ENCODE measurements at places on chromosomes 12 and 14.

DNA sequence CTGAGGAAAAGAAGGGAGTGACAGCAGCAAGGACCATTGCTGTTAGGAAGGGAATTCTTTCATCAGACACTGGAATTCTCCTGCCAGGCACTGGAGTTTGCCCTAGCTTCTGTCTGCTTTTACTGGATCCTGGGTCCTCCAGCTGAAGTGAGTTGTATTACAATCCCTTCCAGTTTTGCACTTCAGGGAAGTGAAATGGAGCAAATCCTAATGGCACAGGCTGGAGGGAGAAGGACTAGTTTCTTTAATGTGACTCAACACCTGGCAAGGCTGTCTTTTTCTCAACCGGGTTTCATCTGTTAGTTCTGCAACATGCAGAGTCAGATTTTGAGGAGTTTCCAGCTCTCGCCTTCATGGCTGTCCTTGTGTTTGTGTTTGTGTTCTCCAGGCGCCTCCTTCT is 45.8 kb downstream of the ETV6 start:
- DNase-seq, result no peak

DNA sequence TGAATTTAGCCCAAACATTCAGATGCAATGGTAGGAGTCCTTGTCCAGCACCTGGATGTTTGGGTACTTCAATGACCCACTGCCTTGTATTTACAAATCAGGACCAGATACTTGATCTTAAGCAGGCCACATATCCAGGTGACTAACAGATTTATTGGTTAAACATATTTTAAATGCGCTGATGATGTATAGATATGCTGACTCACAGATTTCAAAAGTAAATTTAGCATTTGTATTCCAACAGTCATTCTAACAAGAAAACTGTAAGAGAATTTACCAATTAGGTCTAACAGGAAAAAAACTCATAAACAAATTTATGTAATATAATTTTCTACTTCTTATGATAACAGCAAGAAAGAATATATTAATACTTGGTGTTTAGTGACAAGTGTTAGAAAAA is 29.4 kb upstream of the MYF6 start:
- no peak for DNase-seq

DNA sequence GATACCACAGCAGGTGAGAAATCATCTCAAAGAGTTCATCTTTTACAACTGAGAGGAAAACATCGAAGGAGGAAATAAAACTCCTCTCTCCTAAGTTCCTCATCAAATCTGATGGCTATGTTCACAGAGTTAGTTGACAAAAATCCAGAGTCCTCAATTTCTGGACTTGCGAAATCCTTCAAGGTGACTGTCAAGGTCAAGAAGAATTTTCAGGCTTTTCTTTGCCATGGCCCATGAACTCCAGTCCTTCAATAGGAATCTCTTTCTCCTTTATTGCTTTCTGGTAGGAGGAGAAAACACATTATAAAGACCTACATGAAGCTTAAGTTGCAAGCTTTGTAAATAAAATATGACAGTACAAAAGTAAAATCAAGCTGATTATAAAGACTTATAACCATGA is 1.5 kb downstream of the TRIAP1 start:
- no peak for DNase-seq

DNA sequence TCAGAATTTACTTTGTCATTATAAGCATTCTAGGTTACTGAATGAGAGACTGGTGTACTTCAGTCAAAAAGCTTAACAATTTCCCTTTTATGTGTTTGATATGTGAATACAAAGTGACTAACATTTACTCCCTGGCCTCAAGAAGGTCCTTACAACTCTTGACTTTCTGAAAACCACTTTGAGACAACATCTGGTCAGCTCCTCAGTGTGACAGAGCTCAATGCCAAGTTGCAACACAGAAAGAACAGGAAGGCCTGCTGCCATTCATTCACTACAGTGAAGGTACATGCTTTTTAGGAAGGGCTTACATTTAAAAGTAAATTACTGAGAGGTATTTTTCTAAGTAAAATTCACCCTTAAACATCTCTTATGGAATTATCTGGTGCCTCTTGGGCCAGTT is 2.3 kb upstream of the NAA30 start:
- DNase-seq, result no peak

GRCh38 chr12:111160350-111161241 is 208.3 kb downstream of the PHETA1 start:
- DNase-seq, result no peak

DNA sequence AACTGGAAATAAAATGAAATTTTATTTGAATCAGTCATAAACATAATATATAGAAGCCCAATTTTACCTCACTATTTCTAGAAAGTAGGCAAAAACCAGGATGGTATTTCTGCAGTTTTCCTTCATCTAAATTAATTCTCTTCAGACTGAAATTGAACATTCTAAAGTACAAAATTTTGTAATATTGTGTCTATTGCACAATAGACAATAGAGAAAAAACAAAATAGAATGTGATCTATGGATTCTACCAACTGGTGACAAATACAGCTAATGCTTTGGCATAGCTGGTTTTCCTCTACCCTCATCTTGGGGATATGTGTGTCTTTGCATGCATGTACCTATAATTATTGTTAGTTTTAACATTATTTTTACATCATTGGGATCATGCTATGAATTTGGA is 8.5 kb upstream of the PTPRR start:
- DNase-seq, result no peak

DNA sequence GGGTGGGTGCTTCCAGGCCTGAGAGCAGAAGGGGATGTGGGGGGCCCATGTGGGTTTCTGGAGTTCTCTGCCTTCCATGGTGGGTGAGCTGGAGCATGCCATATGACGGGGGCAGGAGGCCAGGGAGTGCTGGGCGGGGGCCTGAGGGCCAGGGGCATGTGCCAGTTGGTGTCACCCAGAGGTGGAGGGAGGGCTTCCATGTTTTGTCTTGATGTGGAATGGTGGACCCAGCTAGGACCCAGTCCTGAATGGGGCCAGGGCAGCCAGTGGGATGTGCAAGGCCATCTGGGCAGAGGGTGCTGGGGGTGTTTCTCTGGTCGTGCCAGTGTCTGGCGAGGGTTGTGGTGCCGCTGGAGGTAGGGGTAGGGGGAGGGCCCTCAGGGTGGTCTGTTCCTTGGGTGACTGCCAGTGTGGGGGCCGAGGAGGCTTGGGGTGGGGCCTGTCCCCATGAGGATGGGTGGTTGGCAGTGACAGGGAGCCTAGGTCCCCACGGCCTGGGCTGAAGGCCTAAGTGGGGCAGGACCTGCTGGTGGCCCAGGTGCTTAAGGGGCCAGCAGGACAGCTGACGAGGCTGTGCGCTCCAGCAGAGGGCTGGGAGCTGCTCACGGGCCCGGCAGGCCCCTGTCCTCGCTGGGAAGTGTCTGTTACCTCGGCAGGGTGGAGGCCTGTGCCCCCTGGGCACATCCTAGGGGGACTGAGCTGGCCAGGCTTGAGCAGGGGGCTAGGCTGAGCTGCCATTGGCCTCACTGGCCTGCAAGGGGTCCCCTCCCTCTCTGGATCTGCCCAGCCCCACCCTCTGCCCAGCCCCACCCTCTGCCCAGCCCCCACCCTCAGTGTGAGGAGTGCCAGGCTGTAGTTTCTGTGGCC is 26.8 kb downstream of the CEP170B start:
- DNase-seq, result no peak

DNA sequence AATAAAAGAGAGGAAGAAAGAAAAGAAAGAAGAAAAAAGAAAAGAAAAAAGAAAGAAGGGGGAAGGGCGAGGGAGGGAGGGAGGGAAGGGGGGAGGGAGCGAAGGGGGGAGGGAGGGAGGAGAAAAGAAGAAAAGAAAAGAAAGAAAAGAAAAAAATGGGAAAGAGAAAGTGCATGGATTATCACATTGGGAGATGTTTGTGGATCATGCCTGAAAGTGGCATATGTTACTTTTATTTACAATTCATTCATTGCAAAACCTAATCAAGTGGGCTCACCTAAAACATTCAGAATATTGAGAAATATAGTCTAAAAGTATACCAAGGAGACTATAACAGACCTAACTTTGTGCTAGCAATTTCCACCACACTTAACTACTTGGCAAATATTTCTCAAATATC is 246.9 kb upstream of the SYT1 start:
- no peak for DNase-seq

GRCh38 chr14:102469261-102469660 is 40.3 kb downstream of the ANKRD9 start:
- DNase-seq, result no peak

DNA sequence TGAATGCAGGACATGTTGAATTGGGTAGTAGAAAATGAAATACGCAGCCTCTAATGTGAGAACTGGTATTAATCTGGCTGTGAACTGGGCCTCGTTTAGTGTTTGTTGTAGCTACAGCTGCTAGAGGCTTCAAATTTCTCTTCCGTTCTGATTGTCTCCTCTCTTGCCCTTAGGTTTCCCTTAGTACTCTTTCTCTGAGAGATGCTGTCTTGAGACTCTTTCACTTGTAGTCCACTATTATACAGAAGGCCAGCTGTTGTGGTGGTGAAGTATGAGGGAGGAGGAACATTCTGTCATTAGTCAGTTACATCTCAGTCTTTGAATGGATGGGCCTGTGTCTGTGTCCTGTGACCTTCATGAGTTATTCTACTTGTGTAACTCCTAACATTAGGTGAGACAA is 322.0 kb downstream of the TMTC2 start:
- DNase-seq, result no peak

DNA sequence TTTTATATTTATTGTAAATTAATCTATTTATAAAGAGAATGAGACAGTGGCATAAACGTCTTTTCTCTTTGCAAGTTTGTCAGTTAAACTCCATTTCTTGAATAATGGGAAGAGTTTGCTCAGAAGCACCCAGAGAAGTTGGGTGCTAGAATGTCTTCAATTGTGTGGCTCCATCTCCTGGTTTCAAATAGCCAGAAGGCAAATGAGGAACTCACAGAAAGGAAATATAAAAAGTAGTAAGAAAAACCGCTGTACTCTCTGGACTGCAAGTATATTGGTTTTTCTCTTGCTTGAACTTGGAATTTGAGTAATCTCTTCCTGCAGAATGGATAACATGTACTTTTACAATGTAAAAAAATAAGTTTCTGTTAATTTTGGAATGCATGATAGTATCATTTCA is 217.5 kb downstream of the DPY19L2 start:
- DNase-seq, result no peak

GRCh38 chr12:28780096-28780495 is 369.0 kb upstream of the FAR2 start:
- DNase-seq, result no peak

DNA sequence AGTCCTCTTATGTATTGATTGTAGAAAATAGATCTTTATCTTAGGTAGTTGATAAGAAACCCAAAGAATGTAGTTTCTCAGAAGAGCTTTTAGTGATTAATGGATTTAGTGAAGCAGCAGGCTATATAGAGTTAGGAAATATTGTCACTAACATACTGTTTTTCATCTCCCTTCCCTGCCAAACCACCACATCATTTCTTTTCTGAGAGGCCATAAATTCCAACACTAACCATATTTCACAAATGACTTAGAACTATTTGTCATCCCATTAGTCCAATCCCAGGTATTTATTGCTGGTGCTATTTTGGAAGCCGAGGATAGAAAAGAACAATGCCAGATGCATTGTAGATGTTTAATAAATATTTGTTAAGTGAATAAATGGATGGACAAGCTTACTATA is 185.7 kb downstream of the KICS2 start:
- DNase-seq, result no peak

DNA sequence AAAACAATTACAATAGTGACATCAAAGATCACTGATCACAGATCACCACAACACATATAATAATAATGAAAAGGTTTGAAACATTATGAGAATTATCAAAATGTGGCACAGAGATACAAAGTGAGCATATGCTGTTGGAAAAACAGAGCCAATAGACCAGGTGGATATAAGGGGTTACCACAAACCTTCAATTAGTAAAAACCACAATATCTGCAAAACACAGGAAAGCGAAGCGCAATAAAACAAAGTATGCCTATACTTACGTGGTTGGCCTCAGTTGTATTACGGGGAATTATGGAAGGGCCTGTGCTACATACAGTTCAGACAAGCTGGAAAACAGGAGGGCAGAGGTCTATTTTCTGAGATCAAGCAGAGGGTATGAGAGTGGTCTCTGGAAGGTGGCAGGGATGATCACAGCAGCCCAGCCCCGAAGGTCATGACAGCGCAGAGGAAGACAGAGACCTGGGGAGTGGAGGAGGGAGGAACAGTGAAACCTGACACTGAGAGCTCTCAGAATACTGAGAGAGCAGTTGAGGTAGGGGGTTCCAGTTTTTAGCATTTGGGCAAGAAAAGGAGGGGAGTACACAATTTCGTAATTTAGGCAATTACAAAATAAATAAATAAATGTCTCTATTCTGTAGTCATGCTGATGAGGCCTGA is 41.3 kb downstream of the IFNG start:
- DNase-seq, result no peak

DNA sequence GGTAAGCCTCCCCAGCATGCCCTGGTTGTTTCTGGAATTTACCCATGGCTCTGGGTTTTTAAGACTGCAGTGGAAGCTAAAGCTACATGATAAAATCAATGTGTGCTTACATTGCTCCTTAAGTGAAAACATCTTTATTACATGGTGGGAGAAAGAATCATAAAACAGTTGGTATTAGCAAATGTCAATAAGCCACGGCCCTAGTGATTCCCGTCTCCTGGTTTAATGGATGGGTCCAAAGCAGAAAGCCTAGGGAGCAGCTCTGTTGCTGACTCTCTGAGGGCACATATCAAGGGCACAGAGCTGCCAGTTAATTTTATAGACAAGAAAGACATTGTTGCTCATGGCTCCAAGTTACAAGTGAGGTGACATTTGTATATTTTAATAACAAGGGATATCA is 127.9 kb downstream of the MYRFL start:
- no peak for DNase-seq

DNA sequence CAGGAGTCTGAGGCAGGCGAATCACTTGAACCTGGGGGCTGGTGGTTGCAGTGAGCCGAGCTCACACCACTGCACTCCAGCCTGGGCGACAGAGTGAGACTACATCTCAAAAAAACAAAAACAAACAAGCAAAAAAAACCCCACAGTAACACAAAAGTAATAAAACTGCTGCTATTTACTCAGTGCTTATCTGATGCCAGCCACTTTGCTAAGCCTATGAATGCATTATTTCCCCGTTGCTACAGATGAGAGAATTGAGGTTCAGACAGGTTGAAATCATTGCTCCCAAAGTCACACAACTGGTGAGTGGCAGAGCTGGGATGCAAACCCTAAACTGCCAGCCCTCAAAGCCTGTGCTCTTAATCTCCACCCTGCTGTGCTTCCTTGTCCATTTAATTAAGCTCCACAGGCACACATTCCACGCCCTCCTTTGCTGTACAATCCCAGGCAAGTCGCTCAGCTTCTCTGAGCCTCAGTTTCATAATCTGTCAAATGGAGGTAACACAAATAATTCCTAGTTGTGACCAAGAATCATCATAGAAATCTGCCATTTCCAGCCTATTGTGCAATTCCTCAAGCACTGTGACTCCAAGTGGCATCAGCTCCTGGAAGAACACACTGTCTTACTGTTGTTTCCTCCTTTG is 5.7 kb upstream of the OAS3 start:
- no peak for DNase-seq

DNA sequence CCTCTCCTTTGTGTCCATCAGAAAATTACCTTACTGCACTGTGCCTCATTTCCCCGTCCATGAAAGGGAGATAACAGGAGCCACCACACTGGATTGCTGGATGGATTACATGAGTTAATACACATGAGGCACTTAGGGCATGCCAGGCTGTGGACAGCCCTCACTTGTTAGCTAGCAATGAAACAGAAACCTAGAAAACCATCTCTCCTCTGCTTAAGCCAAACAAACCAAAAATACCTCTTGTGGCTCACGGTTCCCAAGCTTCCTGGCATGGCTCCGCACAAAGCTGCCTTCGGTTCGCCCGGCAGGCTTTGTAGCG is 660 bp upstream of the HCFC2 start:
- DNase-seq, result no peak

Data from activated T-helper 1 cell treated with anti-CD3 and anti-CD28 coated beads, Interleukin-2, amount 50 U/mL, for 16 hours (primary cell).